ENCODE measurements at places on chromosomes 11 and 22. TPM values are rescaled to one million over a fixed set of nuclear protein-coding genes. Genes with fewer than 3 reads are reported as not detected.

DNA sequence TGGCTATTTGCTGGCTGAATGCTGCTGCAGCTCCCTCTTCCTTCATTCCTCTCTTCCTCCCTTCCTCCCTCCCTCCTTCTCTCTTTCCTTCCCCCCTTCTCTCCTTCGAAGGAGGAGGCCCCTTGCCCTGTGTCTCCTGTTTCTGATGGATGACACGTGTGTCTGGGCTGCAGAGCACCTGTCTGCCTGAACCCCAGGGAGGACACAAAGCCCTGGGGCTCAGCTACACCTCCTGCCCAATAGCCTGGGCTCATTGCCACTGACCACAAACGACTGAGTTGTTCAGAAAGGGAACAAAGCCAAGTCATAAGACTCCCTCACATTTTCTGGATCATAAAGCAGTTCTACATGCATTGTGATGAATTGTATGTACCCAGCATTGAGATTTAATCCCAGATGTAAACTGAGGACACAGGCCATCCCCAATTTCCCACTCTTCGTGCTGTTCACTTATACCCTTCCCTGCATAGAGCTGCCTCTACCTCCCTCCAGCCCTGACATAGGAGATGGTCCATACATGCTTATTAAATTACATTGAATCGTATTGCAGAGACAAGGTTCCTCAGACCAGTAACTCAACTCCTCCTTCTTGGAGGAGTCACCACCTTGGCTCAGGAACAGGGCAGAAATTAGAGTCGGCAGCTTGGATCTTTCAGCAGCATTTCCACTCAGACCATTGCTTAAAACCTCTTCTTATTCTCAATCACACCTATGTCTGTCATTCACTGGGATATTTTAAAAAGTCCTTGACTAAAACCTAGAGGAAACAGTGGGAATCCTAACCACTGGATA is 1.2 kb downstream of the CSRP3 start:
- peaks cover 18% of the 10 kb centered on the region for H3K27me3 ChIP-seq
- DNase-seq, result peak; percentile 77
- no peaks in the 10 kb centered on the region for H3K36me3 ChIP-seq
- H3K27ac ChIP-seq, result no peak overlapping the region
- no peak overlapping the region for H3K4me3 ChIP-seq

DNA sequence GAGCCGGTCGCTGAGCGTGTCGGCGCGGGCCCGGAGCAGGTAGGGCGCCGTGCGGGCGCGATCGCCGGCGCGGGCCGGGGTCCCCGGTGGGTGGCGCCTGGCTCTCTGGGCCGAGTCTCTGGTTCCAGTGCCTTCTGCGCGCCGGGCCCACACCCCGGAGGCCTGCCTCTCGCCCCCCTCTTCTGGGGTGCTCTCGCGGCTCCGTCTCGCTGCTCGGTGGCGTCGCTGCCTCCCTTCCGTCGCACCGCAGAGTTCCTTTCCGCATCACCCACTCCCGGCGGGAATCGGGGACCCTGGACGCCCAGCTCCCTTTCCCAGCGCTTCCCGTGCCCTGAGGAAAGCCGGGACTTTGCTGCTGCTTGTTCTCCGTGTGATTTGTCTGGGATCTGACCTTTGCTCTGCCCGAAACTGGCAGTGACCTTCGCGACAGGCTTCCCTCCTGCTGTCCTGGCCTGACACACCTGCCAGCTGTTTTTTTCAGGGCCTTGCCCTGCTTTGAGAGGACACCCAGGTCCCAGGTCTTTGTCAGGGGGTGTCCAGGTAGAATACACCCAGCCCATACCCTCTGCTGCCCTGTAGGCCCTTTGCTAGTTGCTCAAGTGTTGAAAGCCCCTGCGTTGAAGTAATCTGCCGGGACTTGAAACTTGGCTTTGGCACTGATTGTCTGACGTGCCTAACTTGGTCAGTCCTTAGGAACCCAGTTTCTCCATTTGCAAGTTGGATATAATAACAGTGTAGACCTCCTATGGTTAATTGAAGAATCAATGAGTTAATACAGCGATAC is 711 bp downstream of the FDX1 start:
- H3K27me3 ChIP-seq, result no peaks in the 10 kb centered on the region
- DNase-seq, result peak; percentile 63
- H3K4me1 ChIP-seq, result peaks cover 37% of the 10 kb centered on the region
- H3K4me3 ChIP-seq, result peak overlapping the region; percentile 90
- peak overlapping the region; percentile 64 for H3K27ac ChIP-seq

- no peaks in the 10 kb centered on the region for H3K4me1 ChIP-seq
- no peak overlapping the region for H3K27ac ChIP-seq
- no peak overlapping the region for H3K4me3 ChIP-seq
- no peaks in the 10 kb centered on the region for H3K36me3 ChIP-seq
- peak; percentile 60 for DNase-seq
Measured at GRCh38 chr11:27807596-27807995, 107.3 kb upstream of the BDNF start.

- H3K4me1 ChIP-seq, result 0 out of 2 replicates have a peak, but pooled peaks cover 7% of the 10 kb centered on the region
- H3K36me3 ChIP-seq, result no peaks in the 10 kb centered on the region
- DNase-seq, result peak; percentile 15
- H3K4me3 ChIP-seq, result no peak overlapping the region
- no peak overlapping the region for H3K27ac ChIP-seq
Measured at GRCh38 chr11:113255096-113255495, 59.3 kb upstream of the TTC12 start.

The MS4A3 gene
- not detected for total RNA-seq

DNA sequence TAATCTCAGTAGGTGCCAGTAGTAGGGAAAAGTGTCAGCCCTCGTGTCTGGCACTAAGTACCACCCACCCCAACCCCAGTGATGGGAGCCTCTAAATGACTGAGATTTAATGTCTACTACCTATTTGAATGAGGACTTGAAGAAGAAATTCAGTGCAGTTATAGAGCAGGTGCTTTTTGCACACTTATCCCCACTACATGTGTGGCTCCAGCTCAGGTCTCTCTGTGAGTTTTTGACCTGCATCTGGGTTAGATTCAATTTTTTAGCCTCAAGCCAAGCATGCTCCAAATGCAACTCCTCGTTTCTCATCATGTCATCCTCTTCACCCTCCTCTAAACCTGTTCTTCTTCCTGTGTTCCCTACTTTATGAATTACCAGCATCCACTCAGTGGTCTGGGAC is 24.9 kb upstream of the NNMT start:
- DNase-seq, result no peak
- H3K27ac ChIP-seq, result no peak overlapping the region
- no peak overlapping the region for H3K4me3 ChIP-seq
- H3K27me3 ChIP-seq, result peaks cover 61% of the 10 kb centered on the region
- no peaks in the 10 kb centered on the region for H3K4me1 ChIP-seq

- no peaks in the 10 kb centered on the region for H3K36me3 ChIP-seq
- DNase-seq, result peak; percentile 61
- peak overlapping the region; percentile 92 for H3K4me3 ChIP-seq
- peak overlapping the region; percentile 89 for H3K27ac ChIP-seq
- H3K27me3 ChIP-seq, result no peaks in the 10 kb centered on the region
Measured at GRCh38 chr11:34915136-34916014, 804 bp downstream of the APIP start.

The TTC12 gene
- total RNA-seq, result 6.3 TPM

- peaks cover 6% of the 10 kb centered on the region for H3K4me1 ChIP-seq
- no peaks in the 10 kb centered on the region for H3K27me3 ChIP-seq
- H3K27ac ChIP-seq, result no peak overlapping the region
- peak; percentile 44 for DNase-seq
Measured at GRCh38 chr11:23725752-23726151, 771.1 kb upstream of the LUZP2 start.

GRCh38 chr11:57527056-57527631 is 3.4 kb downstream of the TIMM10 start:
- no peaks in the 10 kb centered on the region for H3K36me3 ChIP-seq
- no peak overlapping the region for H3K27ac ChIP-seq
- DNase-seq, result peak; percentile 66

DNA sequence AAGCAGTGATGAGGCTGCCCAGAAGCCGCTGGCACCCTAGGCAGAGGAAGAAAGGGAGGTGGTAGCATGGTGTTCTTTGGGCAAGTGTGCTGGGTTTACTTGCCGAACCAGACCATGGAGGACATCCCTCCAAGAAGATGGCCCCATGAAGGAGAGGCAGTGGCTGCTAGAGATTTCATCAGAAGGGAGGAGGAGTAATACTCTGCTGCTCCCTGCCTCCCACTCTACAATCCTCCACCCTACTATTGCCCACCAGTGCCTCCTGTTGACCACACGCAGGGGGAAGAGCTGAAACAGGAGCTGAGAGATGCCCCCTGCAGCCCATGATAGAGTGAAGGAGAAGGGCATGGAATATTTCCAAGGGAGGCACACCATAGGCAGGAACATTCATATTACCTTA is 51.0 kb upstream of the PRSS23 start:
- peaks cover 54% of the 10 kb centered on the region for H3K4me1 ChIP-seq
- H3K27me3 ChIP-seq, result no peaks in the 10 kb centered on the region
- no peak overlapping the region for H3K27ac ChIP-seq

GRCh38 chr22:37401401-37402183 is 25.7 kb downstream of the ELFN2 start:
- no peak overlapping the region for H3K27ac ChIP-seq
- H3K4me1 ChIP-seq, result 0 out of 2 replicates have a peak, but pooled peaks cover 4% of the 10 kb centered on the region
- no peak overlapping the region for H3K4me3 ChIP-seq

DNA sequence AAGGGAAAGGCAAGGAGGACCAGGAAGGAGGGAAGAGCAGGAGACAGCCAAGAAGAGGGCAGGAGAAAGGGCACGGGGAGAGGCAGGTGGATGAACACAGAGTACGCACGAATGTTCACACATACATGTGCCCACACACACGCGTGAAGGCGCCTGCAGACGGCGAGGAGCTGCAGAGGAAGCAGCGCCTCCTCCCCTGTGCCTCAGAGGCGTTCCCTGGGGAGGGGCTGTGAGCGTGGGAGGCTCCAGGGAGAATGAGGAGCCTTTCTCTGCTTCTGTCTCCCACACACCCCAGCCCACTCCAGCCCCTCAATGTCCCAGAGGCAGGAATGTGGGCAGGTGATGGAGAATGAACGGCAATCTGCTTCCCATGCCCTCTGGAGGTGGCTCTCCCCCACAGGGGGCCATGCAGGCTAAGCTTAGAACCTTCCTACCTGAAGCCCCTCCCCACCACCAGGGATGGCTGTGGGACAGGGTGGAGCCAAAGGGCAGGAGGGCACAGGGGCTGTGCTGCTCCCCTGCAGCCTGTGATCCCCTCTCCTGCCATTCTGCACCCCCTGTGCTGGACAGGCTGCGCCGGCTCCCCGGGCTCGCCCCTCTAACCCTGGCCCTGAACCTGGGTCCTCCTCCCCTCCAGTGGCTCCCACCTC is 25.3 kb downstream of the PPM1F start:
- no peaks in the 10 kb centered on the region for H3K27me3 ChIP-seq
- peaks cover 14% of the 10 kb centered on the region for H3K36me3 ChIP-seq
- H3K4me3 ChIP-seq, result no peak overlapping the region

- no peak overlapping the region for H3K4me3 ChIP-seq
- H3K27me3 ChIP-seq, result no peaks in the 10 kb centered on the region
- H3K4me1 ChIP-seq, result no peaks in the 10 kb centered on the region
- no peak for DNase-seq
- no peaks in the 10 kb centered on the region for H3K36me3 ChIP-seq
Measured at GRCh38 chr11:39174196-39174595, 2285.3 kb downstream of the LRRC4C start.

All from GM23248 (cell line).